ENCODE measurements at places on chromosomes 13 and 19. TPM values are rescaled to one million over a fixed set of nuclear protein-coding genes. Genes with fewer than 3 reads are reported as not detected.

- DNase-seq, result no peak
Observed at GRCh38 chr13:91313103-91313502, 34.4 kb upstream of the MIR17HG start.

DNA sequence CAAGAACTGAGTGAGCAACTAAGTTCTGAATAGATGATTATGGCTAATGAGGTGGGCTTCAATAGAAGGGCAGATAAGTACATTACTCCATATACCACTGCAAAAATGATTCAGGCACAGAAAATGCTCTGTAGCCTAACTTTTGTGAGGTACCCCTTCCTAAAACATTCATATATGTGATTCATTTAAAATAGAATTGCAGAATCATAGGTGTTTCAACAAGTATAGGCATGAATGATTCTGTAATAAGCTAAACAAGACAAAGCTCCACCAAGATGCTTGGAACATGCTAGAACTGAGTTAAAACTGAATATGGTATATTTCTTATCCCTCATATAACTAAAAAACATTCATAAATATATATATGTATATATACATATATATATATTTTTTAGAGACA is 12.1 kb downstream of the KBTBD7 start:
- no peak for DNase-seq

DNA sequence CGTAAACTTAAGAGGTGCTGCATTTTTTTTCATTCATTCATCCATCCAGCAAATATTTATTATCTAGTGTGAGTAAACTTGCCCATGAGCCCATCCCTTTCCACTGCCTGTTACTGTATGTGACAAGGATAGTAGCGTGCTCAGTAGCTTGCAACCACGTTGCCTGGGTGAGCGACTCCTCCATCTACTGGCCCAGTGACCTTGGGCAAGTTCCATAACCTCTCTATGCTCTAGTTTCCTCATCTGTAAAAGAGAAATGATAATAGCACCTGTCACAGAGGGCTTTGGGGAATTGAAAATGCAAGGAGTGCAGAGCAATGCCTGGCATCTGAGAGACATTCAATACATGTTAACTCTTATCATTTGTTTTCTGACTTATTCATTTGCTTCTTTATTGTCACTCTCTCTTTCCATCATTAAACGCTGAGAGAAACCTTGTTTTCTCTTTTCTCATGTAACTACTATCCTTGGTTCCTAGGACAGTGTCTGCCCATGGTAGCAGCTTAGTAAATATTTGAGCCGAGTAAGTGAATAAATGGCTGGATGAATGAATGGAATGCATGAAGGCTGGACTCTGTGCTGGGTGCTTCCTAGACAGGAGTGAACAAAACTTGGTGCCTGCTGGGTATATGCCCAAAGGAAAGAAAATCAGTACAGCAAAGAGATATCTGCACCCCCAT is 19.9 kb downstream of the LRCH1 start:
- no peak for DNase-seq

- DNase-seq, result no peak
Observed at GRCh38 chr13:31322702-31323405, 123.1 kb downstream of the B3GLCT start.

DNA sequence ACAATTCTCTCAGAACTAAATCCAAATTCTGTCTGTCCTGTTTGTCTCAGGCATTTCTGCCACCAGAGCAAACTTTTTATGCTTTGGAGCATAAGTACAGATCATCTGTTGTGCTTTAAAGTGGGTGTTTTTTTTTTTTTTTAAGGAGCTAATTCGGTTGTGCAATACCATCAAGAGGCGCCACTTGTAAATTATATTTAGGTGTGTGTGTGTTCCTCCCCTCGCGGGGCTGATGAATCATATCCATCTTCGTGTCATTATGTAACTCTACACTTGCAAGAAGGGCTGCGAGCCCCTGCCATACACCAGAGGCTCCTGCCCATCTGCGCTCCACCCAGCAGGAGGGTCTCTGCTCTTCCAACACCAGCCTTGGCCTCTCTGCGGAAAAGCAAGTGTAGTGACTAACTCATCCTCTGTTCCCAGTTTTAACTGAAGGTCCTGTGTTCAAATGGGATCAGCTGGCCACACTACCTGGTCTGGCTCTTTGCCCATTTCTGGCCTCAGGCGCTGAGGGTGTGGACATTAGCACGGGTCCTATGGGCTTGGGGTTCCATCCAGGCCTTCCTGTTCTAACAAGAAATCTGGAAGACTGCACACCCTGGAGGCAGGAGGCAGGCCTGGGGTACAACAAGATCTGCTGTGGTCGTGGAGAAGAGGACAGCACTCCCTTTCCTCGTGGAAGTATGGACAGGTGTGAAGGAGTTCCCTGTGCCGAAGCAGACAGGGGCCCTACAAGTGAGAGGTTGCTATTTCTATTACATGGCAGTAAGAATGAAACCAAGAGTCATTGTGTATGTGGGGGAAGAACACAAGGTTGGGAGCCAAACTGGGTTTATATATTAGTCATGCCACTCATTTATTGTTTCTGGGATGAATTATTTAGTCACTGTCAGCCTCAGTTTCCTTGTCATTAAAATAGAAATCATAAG is 96.1 kb upstream of the MBNL2 start:
- no peak for DNase-seq

- no peak for DNase-seq
Observed at GRCh38 chr13:43008596-43008995, 14.8 kb upstream of the DNAJC15 start.

DNA sequence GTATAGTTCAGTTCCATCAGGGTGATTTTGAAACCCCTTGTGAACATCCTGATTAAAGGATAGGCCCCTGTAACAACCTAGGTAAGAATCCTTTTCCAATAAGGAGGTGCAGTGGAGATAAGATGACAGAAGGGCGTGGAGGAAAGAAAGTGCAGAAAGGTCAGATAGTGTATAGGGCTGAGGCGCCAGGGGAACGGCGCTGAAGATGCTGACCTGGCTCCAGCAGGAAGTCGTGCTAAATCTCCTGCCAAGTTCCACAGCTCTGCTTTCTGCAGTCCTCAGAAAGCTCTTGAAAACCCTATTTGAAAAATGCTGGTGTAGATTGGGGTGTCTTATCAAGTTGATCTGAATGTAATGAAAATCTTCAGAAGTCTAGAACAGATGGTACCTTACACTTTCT is 221.7 kb downstream of the COG6 start:
- DNase-seq, result no peak

CELF5 gene
- total RNA-seq, result 0.41 TPM

GPC5 gene
- 4.0 TPM for total RNA-seq

FPR1 gene
- not detected for total RNA-seq

MBD3L4 gene
- not detected for total RNA-seq
